ENCODE measurements at places on chromosomes 1 and 21.

GRCh38 chr1:159068886-159069285 is 7.7 kb downstream of the AIM2 start:
- no peak for DNase-seq

- DNase-seq = no peak
These were observed 23.8 kb downstream of the IER5 start for GRCh38 chr1:181112071-181112929.

GRCh38 chr1:160432371-160432786 is 32.0 kb downstream of the VANGL2 start:
- DNase-seq = no peak

- DNase-seq = no peak
These were observed 12.1 kb downstream of the BSND start for GRCh38 chr1:55010887-55011217.

- no peak for DNase-seq
These were observed 1.2 kb downstream of the MAPKAPK2 start for GRCh38 chr1:206685769-206686477.
